ENCODE measurements at places on chromosomes 3 and 15.
A peak's percentile ranks its signal among the peaks of the same experiment; 100 is the strongest.

DNA sequence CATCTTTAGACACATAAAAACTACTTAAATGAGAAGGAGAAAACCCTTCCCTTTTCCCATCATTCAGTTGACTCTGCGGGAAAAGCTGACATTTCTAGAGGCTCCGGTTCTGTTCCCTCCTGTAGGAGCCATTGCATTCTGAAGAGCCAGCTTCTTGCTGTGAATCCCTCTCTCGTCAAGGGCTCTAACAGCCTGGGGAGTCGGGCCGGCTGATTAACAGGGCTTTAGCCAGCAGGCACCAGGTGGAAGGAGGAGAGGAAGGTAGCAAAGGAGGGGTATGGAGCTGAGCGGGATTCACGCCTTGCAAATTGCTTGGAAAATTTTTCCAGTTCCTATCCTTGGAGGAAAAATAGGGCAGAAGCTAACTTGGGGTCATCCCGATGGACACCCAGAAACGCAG lies 108.3 kb upstream of the UBE2E1 start:
- DNase-seq: no peak

- DNase-seq: no peak
Measured at GRCh38 chr3:67381667-67382272, 272.6 kb downstream of the SUCLG2 start.

GRCh38 chr3:48546203-48546829 lies 10.3 kb downstream of the PFKFB4 start:
- DNase-seq: no peak

- no peak for DNase-seq
Measured at GRCh38 chr15:38878926-38879325, 314.3 kb upstream of the RASGRP1 start.

- no peak for DNase-seq
Measured at GRCh38 chr3:125067225-125067624, 11.4 kb upstream of the HEG1 start.

GRCh38 chr3:197356275-197356674 lies 57.9 kb upstream of the DLG1 start:
- DNase-seq: no peak

- DNase-seq: no peak
Measured at GRCh38 chr3:194617143-194617671, 16.0 kb downstream of the TMEM44 start.

- DNase-seq: no peak
Measured at GRCh38 chr3:62144482-62144881, 228.9 kb downstream of the FEZF2 start.

- DNase-seq: no peak
Measured at GRCh38 chr3:4332991-4333390, 29.8 kb downstream of the SETMAR start.

- DNase-seq: no peak
Measured at GRCh38 chr3:197189623-197190022, 108.8 kb downstream of the DLG1 start.

DNA sequence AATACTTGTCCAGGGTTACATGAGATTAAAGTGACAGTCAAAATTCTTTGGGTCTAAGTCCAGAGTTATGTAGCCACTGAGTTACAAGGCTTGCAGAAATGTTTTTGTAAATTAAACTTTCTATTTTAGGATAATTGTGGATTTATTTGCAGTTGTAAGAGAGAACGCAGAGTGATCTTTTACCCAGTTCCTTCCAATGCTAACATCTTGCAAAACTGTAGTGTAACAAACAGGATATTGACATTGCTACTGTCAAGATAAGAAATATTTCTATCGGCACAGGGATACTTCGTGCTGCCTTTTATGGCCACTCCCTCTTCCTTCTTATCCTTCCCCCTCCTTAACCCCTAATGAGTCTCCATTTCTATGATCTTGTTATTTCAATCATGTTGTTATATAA lies 1022.9 kb downstream of the MCTP2 start:
- no peak for DNase-seq

DNA sequence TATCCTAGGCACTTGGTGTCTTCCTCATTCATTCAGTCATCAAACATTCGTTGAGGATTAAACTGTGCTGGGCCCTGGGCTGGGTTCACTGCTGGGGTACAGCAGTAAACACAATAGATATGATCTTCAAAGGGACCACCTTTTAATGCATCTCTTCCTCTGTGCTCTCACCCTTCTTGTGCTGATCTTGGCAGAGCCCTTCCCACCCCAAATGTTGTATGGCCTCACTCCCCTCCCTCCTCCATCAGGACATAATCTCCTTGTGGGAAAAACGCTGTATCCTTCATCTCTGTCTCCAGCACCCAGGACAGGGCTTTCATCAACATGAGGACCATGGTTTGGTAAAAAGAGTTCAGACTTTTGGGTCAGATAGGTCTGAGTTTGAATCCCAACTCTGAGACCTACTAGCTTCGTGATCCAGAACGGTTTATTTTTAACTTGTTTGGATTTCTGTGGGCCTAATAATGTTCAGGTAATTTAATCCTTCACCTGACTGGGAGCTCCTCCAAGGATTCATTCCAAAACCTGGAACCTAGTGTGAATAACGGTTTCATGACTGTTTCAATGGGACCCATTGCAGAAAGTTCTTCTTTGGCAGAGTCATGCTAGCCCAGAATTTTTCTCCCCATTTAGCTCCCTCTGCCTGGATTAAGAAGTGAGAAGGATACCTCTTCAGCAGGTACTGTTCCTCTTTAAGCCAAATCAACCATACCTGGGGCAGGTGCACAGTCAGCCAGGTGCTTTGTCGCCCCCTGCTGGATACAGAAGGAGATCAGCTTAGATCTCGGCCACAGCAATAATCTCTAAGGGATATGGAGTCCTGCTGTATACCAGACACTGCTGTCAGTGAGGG lies 5.2 kb upstream of the WNT7A start:
- DNase-seq: no peak

DNA sequence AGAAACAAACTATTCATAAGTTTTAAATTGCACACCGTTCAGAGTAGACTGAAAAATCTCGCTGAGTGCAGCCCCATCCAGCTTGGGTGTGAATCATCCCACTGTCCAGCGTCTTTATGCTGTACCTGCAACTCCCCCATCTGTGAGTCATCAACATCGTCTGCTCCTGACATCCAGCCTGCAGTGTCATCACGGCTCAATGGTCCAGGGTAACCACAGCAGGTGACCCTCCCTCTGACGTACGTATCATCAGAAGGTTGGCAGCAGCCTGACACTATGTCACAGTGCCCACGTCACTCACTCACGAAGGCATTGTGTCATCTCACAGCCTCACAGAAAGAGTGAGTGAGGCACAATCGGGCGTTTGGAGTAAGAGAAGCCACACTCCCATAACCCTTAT lies 65.2 kb downstream of the TPRA1 start:
- no peak for DNase-seq

GRCh38 chr3:9729419-9729818 lies 2.1 kb upstream of the BRPF1 start:
- no peak for DNase-seq

GRCh38 chr15:30992249-30992864 lies 929 bp upstream of the MTMR10 start:
- DNase-seq: no peak

DNA sequence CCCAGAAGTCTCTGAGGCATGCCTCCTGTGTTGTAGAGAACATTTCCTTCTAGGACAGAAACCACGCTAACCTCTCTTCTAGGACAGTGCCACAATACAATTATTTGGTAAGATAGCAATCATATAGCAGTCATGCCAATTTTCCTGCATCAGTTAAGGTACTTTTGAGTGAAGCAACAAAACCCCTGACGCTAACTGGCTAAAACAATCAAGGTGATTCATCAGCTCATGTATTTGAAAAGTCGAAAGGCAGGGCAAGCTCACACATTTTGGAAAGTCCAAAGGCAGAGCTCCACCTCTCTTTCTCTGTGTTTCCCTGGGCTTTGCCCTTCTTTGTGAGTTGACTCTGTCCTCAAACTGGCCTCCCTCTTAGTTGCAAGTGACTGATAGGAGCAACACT lies 10.1 kb downstream of the TERC start:
- DNase-seq: no peak

GRCh38 chr3:83523470-83524073 lies 1435.2 kb upstream of the CADM2 start:
- no peak for DNase-seq

GRCh38 chr3:99175276-99175812 lies 273.8 kb upstream of the DCBLD2 start:
- no peak for DNase-seq

- DNase-seq: no peak
Measured at GRCh38 chr3:34865346-34865745, 774.0 kb upstream of the ARPP21 start.

DNA sequence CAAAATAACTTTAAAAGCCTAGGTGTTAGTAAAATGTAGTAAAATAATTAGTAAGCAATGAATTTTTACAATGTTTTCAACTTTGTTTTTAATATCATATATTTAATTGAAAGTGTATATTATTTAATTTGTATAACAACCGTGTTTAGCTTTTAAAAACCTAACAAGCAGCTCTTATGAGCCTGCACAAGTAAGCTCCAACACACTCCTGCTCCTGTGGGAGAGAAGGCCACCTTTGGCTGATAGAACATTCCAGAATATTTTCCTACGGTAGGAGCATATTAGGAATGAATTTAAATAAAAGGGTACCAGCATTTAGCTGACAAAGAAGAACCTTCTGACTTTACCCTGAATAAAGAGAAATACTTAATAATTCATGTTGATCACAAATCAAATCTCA lies 40.3 kb upstream of the TM4SF1 start:
- no peak for DNase-seq

- DNase-seq: no peak
Measured at GRCh38 chr15:82832601-82833361, 23.4 kb downstream of the WHAMM start.

- no peak for DNase-seq
Measured at GRCh38 chr3:50290161-50290641, 2.0 kb downstream of the IFRD2 start.

- no peak for DNase-seq
Measured at GRCh38 chr15:67138891-67139855, 73.8 kb downstream of the SMAD3 start.

DNA sequence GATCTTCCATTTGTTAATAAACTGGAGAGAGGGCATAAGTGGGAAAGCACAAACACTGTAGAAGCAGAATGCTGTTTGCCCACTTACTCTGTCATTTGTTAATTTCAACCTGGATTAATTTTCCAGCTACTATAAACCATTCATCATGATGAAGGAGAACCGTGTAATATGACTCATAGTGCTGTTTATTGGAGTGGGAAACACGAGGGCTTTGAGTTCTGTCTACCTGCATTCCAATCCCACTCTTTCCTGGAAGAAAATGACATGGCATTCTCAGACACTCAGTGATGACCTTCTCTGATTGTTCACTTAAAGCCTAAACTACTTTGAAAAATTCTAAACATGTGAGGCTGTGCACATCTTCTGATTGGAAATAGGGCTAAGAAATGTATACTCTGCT lies 826.7 kb downstream of the AGBL1 start:
- no peak for DNase-seq

- DNase-seq: no peak
Measured at GRCh38 chr3:115186351-115187148, 39.5 kb upstream of the ZBTB20 start.

- no peak for DNase-seq
Measured at GRCh38 chr3:112802338-112802737, 44.3 kb downstream of the CD200R1L start.

DNA sequence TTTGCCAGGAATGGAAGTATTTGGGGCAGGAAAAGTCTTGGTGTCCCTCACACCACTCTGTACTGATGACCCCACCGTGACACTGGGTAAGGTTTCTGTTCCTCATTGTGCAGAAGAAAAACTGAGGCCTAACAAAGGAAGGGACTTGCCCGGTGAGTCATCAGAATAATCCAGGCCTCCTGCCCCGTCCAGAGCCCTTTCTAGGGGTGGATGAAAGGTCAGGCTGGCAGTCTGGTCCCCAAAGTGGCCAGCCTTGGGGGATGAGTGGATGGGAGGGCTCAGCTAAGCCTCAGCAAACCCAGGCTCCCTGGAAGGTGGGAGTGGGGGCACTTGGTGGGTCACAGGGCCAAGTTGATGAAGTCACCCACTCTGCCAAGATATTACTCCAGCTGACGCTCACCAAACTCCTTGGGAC lies 2.3 kb upstream of the DNAH1 start:
- DNase-seq: peak; percentile 19

GRCh38 chr3:38227989-38228388 lies 37.6 kb upstream of the SLC22A13 start:
- DNase-seq: no peak

- DNase-seq: no peak
Measured at GRCh38 chr15:69979783-69980182, 117.9 kb downstream of the TLE3 start.

DNA sequence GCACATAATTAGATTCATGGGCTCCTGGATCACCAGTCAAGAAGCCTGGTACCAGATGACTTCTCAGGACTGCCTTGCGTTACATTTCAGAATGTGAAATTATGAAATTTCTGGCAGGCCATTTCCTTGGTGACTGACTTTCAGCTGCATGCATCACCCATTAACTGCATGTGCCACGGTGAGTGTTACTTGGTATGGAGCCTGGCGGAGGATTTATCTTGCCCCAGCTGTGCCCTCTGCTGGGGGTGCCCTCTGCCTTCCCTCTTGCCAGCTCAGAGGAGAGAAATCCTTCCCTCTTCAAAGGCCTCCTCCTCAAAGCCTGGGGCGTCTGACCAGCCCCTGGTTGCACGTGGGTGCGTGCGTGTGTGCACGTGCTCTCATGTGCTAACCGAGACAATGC lies 57.7 kb upstream of the CTSH start:
- no peak for DNase-seq

- DNase-seq: no peak
Measured at GRCh38 chr3:71725271-71725991, at the start of gene EIF4E3. Gene EIF4E3 (minus strand): TSS chr3:71725402. CDS start chr3:71725367, 35 bp downstream.

GRCh38 chr3:116444819-116445310 lies 422 bp downstream of the LSAMP start:
- DNase-seq: peak; percentile 76

GRCh38 chr3:61877359-61878138 lies 316.2 kb downstream of the PTPRG start:
- DNase-seq: no peak

DNA sequence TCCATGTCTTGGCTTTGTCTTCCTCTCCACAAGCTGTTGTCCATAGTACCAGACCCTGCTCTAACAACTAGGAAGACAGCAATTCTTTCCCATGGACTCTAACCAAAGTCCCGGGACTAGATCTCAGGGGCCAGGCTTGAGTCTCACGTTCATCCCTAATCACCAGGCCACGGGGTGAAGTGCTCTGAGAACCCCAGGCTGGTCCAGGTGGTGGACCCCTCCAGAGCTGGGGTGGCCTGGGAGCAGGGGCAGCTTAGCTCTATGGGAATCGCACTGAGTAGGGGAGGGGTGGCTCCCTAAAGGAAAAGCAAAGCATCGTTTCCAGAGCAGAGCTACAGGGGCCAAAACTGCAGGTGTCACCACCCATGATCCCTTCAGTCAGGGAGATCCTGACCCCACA lies 150.9 kb downstream of the TPRA1 start:
- DNase-seq: no peak

DNA sequence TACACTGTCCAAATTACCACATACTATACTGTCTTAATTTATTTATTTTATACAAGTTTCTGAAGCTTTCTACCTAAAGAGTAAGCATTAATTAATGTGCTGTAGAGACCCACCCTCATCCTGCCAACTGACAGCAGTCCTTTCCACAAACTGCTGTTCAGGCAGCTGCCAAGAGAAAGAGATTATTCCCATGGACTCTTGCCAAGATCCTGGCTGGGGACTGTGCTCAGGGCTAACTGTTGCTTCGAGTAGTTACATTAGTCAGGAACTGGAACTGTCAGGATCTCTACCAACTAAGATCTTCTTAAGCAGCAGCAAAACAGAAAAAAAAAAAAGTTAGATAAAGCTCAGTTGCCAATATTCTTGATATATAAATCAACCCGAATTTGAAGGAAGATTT lies 398.8 kb downstream of the MECOM start:
- no peak for DNase-seq

GRCh38 chr3:133540896-133541674 lies 32.4 kb upstream of the CDV3 start:
- no peak for DNase-seq

All from C1 segment of cervical spinal cord (tissue), 14 donors.